Esophagus squamous epithelium (tissue), 5 donors: ENCODE measurements at places on chromosomes 2 and 18.

- DNase-seq = no peak
These were observed 180.4 kb downstream of the MCFD2 start for GRCh38 chr2:46735108-46735691.

- DNase-seq = no peak
These were observed 19.8 kb downstream of the ARL5A start for GRCh38 chr2:151808258-151809072.

DNA sequence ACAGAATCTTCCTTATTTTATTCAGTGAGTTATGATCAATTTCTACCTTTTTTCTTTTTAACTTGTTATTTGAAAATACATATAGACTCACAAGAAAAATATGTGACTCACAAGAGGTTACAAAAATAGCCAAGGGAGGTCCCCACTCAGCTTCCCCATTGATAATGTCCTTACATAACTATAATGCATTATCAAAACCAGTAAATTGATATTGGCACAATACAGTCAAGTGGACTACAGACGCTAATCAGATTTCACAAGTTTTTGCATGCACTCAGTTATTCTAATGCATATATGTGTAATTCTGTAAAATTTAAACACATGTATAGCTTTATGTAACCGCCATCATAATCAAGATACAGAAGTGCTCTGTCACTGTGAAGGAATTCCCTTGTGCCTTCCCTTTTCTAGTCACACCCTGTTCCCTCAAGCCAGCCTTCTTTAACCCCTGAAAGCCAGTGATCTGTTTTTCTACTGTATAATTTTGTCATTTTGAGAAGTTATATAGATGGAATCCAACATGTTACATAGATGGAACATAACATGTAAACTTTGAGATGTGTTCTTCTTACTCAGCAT, 118.4 kb downstream of the ALMS1 start:
- DNase-seq = no peak

DNA sequence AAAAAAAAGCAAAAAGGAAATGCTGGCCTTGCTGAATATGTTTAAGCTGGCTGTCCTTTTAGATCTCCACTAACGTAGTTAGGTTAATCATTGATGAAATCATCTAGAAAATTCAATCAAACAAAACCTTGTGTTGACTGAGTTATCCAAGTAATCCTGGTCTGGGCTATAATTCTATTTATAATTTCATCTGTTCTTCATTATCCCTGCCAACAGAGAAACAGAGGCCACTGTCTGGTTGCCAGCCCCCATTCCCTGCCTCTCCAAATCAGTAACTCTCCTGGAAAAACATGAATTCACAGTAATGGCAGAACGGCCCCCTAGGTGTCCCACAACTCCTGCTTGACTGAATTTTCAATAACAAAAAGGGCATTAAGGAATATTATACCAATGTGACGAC, 24.6 kb downstream of the DOCK10 start:
- no peak for DNase-seq

GRCh38 chr2:237888389-237888788, 29.0 kb downstream of the RAMP1 start:
- no peak for DNase-seq

DNA sequence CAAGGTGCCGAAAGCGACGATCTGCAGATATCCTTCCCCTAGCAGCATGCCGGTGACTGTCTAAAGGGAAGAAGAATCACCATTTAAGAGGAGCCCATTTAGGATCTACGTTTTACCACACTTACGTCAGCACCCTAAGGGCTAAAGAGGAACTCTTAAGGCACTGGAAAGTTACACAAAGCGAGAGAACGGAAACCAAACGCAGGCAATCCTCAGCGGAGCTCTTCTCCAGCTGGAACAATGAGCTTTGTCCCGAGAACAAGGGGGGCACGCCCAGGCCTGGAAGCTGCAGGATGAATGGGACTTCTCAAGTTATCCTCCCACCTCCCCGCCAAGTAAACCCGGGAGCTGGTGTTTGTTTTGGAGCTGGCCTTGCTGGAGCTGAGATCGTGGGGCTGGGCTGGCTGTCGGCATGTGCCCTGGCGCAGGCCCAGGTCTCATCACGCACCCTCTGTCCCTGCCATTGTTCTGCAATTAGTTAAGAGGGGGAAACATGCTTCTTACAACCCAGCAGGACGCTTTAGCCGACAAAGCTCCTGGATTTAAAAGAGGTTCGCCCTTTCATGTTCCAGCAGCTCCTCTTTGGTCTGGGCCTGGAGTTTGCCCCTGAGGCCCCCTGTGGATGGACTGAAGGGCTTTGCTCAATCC, 36.4 kb downstream of the PXDN start:
- no peak for DNase-seq

GRCh38 chr2:82657106-82657505, 1802.0 kb downstream of the SUCLG1 start:
- DNase-seq = no peak

DNA sequence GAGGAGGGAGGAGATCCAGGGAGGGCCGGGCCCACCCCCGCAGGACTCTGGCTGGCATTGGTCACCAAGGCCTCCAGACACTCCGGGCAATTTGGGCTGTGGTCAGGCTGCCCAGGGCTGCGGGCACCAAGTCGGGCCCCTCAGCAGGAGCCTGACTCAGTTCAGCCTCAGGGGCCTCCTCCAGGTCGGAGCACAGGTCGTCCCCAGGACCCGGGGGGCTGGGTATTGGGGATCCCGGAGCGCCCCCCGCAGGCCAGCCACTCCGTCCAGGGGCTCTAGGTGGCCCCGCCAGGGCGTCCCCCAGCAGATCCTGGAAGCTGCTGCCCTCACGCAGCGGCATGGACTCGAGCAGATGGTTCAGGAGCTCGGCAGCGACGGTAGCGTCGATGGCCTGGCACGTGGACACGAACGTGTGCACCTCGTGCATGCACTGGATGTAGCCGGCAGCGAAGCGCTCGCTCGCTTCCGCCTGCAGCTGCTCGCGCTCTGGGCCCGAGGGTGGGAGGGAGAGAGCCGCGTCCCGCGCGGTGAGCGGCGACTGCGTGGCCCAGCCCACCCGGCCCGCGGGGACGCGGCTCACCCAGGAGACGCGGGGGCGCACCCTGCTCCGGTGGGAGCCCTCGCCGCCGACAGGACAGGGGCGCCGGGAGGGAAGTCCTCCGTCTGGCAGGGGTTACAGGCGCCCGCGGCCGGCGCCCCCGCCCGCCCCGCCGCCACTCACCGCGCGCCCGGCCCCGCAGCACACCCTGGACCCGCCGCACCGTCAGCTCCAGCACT, 884 bp downstream of the HES6 start:
- no peak for DNase-seq

GRCh38 chr18:70489986-70490933, 201.4 kb downstream of the SOCS6 start:
- DNase-seq = no peak

DNA sequence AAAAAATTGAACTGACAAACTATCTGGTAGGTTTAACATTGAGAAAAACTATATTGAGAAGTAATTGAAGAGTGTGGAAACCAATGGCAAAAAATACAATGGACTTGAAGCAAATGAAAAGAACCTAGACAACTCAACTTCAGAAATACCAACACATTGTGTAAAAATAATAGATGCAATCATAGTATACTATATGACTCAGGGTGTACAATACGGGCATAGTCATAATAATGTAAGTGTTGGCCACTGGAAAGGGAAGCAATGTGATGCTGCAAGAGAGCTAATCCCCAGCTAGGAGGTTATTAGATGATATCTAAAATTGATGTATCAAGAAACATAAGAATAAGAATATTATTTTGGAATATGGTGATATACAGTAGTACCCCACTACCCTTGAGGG, 45.3 kb downstream of the SMAD7 start:
- DNase-seq = no peak
